Progenitor cell of endocrine pancreas (in vitro differentiated cells): ENCODE measurements at places on chromosomes 13 and 19.

- no peak for DNase-seq
- no peaks in the 10 kb centered on the region for H3K27me3 ChIP-seq
- peaks cover 32% of the 10 kb centered on the region for H3K4me1 ChIP-seq
- no peaks in the 10 kb centered on the region for H3K36me3 ChIP-seq
Measured at GRCh38 chr13:85508683-85509329, 290.4 kb downstream of the SLITRK6 start.

- H3K4me1 ChIP-seq = peaks cover 15% of the 10 kb centered on the region
- H3K27ac ChIP-seq = no peak overlapping the region
- H3K27me3 ChIP-seq = no peaks in the 10 kb centered on the region
- no peak for DNase-seq
Measured at GRCh38 chr13:110978390-110978789, 63.5 kb upstream of the ANKRD10 start.

DNA sequence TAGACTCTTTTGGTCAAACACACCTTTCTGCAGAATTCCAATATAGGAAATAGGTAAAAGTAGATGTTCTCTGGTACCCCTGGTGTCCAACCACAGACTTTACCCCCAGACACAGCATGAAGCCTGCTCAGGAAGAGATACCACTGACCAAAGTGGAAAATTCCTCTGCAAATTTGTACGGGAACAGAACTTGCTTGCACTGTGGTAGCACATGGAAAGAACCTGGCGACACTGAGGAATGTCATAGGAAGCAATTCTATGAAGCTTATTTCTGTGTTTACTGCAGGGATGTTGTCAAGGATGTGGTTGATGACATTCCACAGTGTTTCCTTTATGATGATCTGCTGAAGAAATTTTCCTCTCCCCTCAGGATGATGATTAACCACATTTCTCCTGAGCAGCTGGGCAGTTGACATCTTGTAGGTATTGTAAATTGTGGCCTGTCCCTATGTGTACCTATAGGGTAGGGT is 48.9 kb upstream of the TNFSF11 start:
- DNase-seq = no peak
- H3K4me3 ChIP-seq = no peak overlapping the region
- peaks cover 3% of the 10 kb centered on the region for H3K27me3 ChIP-seq
- no peaks in the 10 kb centered on the region for H3K36me3 ChIP-seq
- no peaks in the 10 kb centered on the region for H3K4me1 ChIP-seq

DNA sequence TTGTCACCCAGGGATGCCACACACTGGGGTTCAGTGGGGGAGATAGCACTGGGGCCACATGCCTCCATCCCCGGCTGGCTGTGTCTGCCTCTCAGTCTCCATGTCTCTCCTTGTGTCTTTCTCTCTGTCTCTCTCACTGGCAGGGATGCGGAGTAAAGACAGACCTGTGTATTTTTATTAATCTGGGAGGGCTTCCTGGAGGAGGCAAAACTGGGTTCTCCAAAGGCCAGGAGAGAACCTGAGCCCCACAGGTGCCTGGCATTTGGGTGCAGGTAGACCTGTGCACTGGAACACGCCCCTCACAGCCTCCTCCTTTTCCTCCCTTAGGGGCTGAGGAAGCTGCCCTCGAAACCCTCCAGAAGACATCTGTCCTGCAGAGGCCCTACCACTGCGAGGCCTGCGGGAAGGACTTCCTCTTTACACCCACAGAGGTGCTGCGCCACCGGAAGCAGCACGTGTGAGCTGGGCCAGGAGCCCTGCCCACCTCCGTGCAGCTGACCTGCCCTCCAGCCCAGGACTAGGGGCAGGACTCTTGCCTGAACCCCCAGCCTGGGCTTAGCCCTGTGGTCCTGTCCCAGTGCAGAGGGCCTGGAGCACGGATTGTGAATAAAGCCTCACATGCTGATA is 32.7 kb downstream of the DHX34 start:
- no peak for DNase-seq
- H3K36me3 ChIP-seq = peaks cover 15% of the 10 kb centered on the region

DNA sequence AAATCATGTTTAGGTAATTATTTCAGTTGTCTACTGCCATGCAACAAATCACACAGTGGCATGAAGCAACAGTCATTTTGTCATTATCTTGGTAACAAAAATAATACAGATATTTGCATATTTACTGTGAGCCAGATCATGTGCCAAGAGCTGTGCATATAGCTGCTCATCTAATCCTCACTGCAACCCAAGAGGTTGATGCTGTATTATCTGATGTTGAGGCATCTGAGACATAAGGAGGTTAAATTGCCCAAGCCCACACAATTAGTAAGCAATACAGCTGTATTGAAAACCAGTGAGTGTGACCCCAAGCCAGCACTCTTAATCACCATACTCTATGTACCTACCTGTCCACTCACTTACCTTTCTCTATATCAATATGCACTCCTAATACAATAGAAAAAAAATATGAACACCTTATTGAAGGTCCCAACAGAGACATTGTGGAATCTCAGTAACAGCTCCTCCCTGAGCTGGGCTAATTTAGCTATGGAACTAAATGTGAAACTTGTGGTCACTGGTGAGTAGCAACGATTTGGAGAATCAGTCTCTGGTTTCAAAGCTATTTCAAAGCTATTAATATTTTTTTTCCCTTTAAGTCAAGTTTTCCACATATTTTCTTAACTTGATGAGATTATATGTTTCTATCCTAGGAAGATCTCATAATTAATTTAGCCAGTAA is 185.2 kb downstream of the KLF12 start:
- no peak overlapping the region for H3K27ac ChIP-seq
- H3K27me3 ChIP-seq = no peaks in the 10 kb centered on the region
- DNase-seq = no peak
- no peak overlapping the region for H3K4me3 ChIP-seq

GRCh38 chr19:676339-677105 is at the start of gene FSTL3:
Gene FSTL3 (plus strand): TSS chr19:676392. CDS start chr19:676424, 32 bp downstream.
- H3K36me3 ChIP-seq = no peaks in the 10 kb centered on the region
- peak within 1 kb of the TSS; percentile 66 for H3K27ac ChIP-seq
- peaks cover 6% of the 10 kb centered on the region for H3K27me3 ChIP-seq
- H3K4me1 ChIP-seq = peaks cover 5% of the 10 kb centered on the region
- DNase-seq = no peak
- H3K4me3 ChIP-seq = peak within 1 kb of the TSS; percentile 55

DNA sequence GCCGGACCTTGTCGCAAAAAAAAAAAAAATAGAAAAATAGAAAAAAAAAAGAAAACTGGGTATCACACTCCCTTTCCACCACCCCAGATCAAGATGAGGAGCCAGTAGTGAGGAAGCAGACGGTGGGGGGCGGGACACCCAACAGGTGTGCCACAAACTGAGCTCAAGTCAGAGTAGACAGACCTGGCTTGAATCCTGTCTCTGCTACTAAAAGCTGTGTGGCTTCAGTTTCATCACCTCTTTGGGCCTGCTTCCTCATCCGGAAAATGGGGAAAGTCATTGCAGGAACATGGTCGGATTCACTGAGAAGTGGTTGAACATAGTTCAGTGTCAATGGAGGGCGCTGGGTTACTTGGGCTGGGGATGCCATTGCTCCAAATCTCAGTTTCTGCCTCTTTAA is 2.9 kb downstream of the HIF3A start:
- H3K4me1 ChIP-seq = peaks cover 17% of the 10 kb centered on the region
- no peak for DNase-seq
- peaks cover 8% of the 10 kb centered on the region for H3K36me3 ChIP-seq
- H3K4me3 ChIP-seq = no peak overlapping the region

DNA sequence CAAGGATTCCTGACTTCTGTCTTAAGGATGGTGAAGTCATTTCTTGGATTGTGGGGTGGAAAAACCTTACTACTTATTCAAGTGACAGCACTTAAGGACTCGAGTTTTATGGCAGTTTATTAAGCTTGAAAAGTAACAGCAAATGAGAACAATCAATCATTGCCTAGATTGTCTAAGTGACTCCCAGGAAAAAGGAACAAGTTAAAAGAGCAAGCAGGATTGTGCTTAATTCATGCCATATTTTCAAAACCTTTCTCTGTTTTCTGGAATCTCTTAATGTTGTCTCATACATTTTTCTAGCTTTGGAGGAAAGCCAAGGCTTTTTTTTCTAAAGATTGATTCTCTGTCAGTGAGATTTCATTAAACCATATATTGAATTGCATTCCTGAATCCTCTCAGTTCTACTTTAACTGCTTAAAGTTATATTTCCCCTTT is 236.2 kb upstream of the HTR2A start:
- peaks cover 39% of the 10 kb centered on the region for H3K4me1 ChIP-seq
- H3K27ac ChIP-seq = no peak overlapping the region
- H3K27me3 ChIP-seq = no peaks in the 10 kb centered on the region
- DNase-seq = no peak

DNA sequence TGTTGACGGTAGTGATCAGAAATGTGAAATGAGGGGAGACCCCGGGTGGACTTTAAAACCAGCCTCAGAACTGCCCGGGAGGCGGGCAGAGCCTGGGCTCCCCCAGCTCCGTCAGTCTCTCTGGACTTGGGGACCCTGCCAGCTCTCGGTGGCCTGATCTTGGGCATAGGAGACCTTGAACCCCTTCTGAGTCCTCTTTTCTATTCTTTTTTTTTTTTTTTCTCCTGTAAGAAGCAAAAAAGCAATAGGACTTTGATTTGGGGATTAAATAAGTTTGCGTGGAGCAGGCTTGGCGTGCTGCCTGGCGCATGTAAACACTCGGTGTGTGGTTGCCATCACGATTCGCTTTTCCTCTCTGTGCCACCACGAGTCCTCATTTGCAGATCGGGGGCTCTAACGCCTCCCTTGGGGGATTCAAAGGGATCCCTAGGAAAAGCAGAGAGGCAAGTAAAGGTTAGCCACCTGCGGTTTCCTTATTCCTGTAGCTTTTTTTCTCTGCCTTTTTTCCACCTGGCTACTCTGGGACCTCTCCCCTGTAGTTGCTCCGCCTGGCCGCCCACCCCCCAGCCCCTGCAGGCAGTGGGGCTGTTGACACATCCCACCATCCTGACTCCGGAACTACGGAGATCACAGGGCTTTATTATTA is 1.3 kb downstream of the SAFB start:
- peaks cover 41% of the 10 kb centered on the region for H3K4me1 ChIP-seq
- peak overlapping the region; percentile 100 for H3K4me3 ChIP-seq
- H3K36me3 ChIP-seq = peaks cover 32% of the 10 kb centered on the region
- H3K27me3 ChIP-seq = no peaks in the 10 kb centered on the region
- no peak for DNase-seq

GRCh38 chr19:6826281-6826920 is 53.9 kb downstream of the VAV1 start:
- H3K27ac ChIP-seq = no peak overlapping the region
- no peak overlapping the region for H3K4me3 ChIP-seq
- no peak for DNase-seq
- H3K27me3 ChIP-seq = peaks cover 5% of the 10 kb centered on the region

DNA sequence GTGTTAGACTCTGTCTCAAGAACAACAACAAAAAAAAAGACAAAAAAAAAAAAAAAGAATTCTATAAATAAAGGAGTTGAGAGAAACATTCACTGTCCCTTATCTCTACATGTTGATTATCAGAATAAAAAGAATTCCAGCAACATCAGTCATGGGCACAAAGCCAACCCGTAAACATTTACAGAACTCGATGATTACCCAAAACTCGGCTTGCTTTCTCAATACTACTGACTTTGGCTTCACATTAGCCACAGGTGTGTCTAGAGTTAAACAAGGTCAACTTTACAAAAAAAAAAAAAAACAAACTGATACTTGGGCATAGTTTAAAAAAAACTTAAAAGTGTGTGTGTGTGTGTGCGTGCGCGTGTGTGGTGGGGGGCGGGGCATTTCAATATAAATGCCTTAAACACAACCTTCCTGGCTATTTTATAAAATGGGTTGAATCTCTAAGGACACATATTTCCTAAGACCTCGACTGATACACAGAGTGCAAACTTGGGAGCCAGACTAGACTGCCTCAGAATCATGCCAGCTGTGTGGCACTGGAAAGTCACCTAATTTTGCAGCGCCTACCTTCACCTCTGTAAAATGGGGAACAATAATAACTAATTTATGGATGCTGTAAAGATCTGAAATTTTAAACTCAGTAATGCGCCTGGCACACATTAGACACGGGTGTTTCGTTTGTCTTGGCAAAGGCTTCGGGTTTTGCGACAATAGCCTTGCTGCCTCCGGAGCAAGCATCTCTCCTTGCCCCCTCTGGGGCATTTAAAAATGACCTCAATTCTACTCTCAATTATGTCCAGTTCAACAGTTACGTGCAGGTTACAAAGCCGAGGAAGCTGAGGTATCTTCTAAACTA is 922 bp downstream of the EBPL start:
- H3K27me3 ChIP-seq = no peaks in the 10 kb centered on the region
- H3K4me1 ChIP-seq = peaks cover 19% of the 10 kb centered on the region
- DNase-seq = no peak

- H3K27ac ChIP-seq = no peak overlapping the region
- peaks cover 3% of the 10 kb centered on the region for H3K27me3 ChIP-seq
- H3K4me3 ChIP-seq = no peak overlapping the region
Measured at GRCh38 chr13:109243311-109243951, 543.0 kb downstream of the IRS2 start.

GRCh38 chr13:112182251-112182650 is 115.3 kb downstream of the SOX1 start:
- H3K4me3 ChIP-seq = no peak overlapping the region
- H3K27ac ChIP-seq = no peak overlapping the region
- no peaks in the 10 kb centered on the region for H3K4me1 ChIP-seq
- H3K27me3 ChIP-seq = peaks cover 31% of the 10 kb centered on the region

DNA sequence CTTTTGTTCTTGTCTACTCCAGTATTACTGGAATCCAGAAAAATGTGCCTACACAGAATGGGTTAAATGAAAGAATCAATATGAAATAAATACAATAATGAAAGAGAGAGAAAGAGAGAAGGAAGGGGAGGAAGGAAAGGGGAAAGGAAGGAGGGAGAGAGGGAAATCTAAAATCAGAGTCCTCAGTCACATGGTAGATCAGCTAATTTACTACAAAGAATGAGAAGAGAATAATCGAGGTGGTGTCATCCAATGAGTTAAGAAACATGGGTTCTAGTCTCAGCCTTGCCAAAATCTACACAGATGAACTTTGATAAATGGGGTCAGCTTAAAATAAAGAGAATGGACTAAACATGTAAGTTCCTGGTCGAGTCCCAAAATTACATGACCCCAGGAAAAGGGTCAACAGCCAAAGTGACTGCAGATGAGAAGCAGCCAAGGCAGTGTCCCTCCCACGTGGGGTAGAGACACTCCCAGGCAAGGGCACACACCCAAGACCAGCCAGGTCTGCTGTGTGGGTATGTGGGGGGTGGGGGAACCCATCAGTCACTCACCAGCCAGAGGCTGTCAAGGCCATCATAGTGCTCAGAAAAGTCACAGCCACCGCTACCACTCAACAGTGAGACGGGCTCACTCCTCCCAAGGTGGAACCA is 103.6 kb downstream of the STK24 start:
- no peaks in the 10 kb centered on the region for H3K27me3 ChIP-seq
- H3K36me3 ChIP-seq = peaks cover 14% of the 10 kb centered on the region
- peaks cover 37% of the 10 kb centered on the region for H3K4me1 ChIP-seq
- DNase-seq = no peak
- peak overlapping the region; percentile 90 for H3K27ac ChIP-seq
